ENCODE measurements at places on chromosomes 3 and 15.

DNA sequence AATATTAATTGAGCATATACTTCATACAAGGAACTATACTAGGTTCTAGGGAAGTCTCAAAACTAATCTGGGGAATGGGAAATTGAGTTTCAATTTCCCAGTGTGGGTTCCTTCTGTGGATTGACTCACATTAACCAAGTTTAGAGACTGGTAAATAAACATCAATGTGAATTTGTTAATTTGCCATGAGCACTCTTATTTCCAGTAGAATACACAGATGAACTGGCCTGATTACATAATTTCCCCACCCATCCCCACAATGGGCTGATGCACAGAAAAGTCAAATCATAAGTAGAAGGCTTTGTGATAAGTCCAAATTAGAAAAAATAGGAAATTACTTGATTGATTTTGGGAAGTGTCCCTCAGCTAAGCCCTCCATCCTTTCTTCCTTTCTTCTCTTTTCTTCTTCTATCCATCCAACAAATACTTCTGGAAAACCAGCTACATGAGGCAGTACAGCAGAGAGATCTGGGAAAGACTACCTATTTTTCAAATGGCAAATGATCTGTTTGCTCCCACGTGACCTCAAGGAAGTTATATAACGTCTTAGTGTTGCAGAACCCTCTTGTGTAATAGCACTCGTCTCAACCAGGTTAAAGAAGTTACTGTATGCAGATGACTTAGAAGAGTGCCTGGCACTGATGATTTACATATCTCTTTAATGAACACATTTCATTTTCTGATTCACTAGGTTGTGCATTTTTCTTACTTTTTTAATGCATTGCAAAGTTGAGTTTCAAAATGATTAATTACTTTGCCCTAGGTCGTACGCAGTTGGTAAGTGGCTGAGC, 312.3 kb downstream of the SV2B start:
- DNase-seq: no peak

- no peak for DNase-seq
These were observed 14.5 kb downstream of the MESP2 start for GRCh38 chr15:89790661-89791060.

DNA sequence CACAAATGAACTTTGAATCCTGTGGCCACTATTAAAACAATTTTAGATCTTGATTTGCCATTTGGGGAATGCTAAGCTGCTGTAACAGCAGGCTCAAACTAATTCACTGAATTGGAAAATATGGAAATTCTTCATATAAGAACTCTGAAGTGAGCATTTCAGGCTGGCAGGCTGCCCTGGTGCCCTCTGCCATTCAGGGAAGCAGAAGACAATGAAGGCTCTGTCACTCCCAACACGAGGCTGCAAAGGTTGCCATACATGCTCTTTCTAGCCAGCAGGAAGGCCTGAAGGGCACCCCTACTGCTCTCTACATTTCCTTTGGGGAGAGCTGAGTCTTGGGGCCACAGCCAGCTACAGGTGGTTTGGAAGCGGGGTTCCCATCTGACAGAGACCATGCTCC, 88.0 kb downstream of the GABRG3 start:
- DNase-seq: no peak

- DNase-seq: no peak
These were observed 8.4 kb downstream of the SNAP23 start for GRCh38 chr15:42503825-42504224.
